ENCODE measurements at places on chromosomes 2 and 18. TPM values are rescaled to one million over a fixed set of nuclear protein-coding genes. Genes with fewer than 3 reads are reported as not detected.

IL1R2 gene
- not detected for total RNA-seq

CDCA7 gene
- total RNA-seq: 0.49 TPM

CRACDL gene
- 0.88 TPM for total RNA-seq

EVX2 gene
- not detected for total RNA-seq

ADAM23 gene
- total RNA-seq: 0.30 TPM

GRCh38 chr2:72497763-72498162 lies 328.1 kb downstream of the EXOC6B start:
- H3K27me3 ChIP-seq: no peaks in the 10 kb centered on the region
- H3K27ac ChIP-seq: no peak overlapping the region
- H3K4me1 ChIP-seq: no peaks in the 10 kb centered on the region
- H3K4me3 ChIP-seq: no peak overlapping the region
- DNase-seq: no peak
- peaks cover 12% of the 10 kb centered on the region for H3K36me3 ChIP-seq

GRCh38 chr18:62730941-62731340 lies 15.6 kb downstream of the PHLPP1 start:
- no peaks in the 10 kb centered on the region for H3K27me3 ChIP-seq
- no peak for DNase-seq
- H3K36me3 ChIP-seq: peaks cover 9% of the 10 kb centered on the region
- no peak overlapping the region for H3K4me3 ChIP-seq
- H3K27ac ChIP-seq: no peak overlapping the region

- no peak for DNase-seq
- H3K36me3 ChIP-seq: no peaks in the 10 kb centered on the region
These were observed 441.0 kb downstream of the CPS1 start for GRCh38 chr2:210997373-210997772.

DNA sequence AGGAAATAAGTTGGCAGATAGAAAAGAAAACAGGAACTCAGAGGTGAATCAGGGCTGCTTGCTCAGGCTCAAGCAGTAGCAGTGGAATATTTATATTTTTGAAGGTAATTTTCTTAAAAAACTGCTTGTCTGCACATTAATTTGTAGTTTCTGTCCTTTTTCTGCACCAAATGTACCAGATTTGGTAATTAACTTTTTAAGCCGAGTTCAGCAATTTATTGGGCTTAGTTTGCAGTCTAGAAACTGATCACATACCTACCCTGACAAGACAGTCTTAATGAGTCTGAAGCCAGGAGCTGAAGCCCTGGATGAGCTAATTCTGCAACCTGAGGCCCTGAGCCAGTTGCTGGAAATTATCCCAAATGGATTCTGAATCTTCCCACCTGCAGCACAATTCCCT lies 647.0 kb downstream of the TDRD15 start:
- DNase-seq: no peak
- H3K4me1 ChIP-seq: no peaks in the 10 kb centered on the region
- H3K27ac ChIP-seq: no peak overlapping the region
- H3K36me3 ChIP-seq: no peaks in the 10 kb centered on the region

DNA sequence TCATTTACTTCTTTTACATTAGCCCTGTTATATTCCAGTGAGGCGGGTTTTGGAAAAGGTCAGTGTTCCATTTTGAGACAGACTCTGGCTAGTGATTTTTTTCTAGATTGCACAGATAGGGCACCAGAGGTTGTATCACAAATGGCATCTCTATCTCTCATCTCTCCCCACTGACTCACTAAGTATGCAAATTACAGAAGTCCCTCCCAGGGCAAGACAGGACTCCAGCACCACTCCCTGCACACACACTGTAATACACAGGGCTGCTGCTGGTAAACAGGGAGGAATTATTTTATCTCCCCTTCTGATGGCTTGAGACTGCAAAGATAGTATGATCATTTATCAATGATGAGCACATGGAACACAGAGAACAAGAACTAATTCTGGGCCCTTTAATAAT lies 46.2 kb downstream of the AKAIN1 start:
- H3K27me3 ChIP-seq: no peaks in the 10 kb centered on the region
- peaks cover 6% of the 10 kb centered on the region for H3K4me1 ChIP-seq
- no peaks in the 10 kb centered on the region for H3K36me3 ChIP-seq
- no peak overlapping the region for H3K27ac ChIP-seq
- no peak for DNase-seq

- no peak for DNase-seq
- no peaks in the 10 kb centered on the region for H3K4me1 ChIP-seq
- H3K4me3 ChIP-seq: no peak overlapping the region
- H3K36me3 ChIP-seq: no peaks in the 10 kb centered on the region
- H3K27me3 ChIP-seq: peaks cover 6% of the 10 kb centered on the region
- H3K27ac ChIP-seq: no peak overlapping the region
These were observed 319.9 kb downstream of the DYSF start for GRCh38 chr2:71773218-71773617.

- H3K27ac ChIP-seq: no peak overlapping the region
- peaks cover 6% of the 10 kb centered on the region for H3K27me3 ChIP-seq
- H3K36me3 ChIP-seq: no peaks in the 10 kb centered on the region
These were observed 26.6 kb downstream of the TMEM18 start for GRCh38 chr2:650343-651310.
